Kidney (tissue), 22 donors: ENCODE measurements at places on chromosomes 2 and 18. TPM values are rescaled to one million over a fixed set of nuclear protein-coding genes. Genes with fewer than 3 reads are reported as not detected.
A peak's percentile ranks its signal among the peaks of the same experiment; 100 is the strongest.

GDF7 gene
- 12.5 TPM for total RNA-seq

CRYGC gene
- not detected for total RNA-seq

DNA sequence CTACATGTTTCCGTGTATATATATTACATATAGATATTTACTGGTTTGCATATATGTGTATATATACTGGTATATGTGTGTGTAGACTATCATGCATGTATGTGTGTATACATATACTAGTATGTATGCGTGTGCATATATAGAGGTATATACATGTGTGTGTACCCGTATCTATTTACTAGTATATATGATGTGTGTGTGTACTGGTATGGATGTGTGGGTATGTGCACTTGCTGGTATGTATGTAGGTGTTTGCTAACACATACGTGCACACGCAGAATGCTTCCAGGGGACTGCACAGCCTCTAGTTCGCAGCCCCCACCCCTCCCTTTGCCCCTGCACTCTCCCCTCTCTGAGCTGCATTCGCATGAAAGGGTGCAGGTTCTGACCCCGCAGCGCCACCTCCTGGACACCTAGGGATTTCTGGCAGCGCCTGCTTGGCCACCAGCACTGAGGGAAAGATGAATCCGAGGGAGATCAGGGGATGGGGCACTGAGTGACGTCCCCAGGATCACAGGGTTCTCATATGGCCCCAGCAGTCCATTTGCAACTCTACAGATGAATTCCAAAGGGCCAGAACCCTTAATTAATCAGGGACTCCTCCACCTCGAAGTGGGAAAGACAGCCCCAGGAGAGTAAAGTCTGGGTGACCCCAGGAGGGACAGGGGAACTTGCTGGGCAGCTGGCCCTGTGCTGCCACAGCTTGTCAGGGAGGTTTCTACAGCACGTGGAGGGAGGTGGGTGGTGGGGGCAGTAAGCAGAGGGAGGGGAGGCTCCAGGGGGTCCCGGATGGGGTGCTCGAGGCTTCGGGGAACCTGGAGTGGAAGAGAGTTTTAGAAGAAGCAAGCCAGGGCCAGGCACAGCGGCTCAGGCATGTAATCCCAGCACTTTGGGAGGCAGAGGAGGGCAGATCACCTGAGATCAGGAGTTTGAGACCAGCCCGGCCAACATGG lies 66.8 kb upstream of the ASAP2 start:
- DNase-seq: peak; percentile 84

GRCh38 chr2:10987861-10988260 lies 76.1 kb downstream of the KCNF1 start:
- DNase-seq: no peak

DNA sequence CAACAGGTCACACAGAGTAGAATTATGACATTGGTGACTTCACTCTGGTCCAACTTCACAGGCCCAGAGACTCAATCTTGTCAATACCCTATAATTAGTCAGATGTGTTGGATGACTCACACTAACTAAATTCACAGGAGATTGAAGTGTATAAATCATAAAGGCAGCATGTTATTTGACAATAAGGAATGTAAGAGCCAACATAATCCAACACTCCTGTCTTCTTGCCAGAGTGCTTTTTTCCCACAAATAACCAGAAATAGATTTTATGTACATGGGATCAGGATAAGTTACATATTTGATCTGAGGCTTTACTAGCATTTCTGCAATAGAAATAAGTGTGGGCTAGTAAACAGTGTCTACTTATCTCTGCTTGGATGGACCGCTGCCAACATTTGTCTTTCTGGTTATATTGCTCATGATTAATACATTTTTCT lies 42.2 kb upstream of the ZSWIM2 start:
- no peak for DNase-seq

VWC2L gene
- total RNA-seq: 0.09 TPM
